HS-27A (cell line): ENCODE measurements at places on chromosomes 5 and 9.

- DNase-seq: no peak
Measured at GRCh38 chr9:98929071-98929470, 14.6 kb upstream of the COL15A1 start.

GRCh38 chr5:87405472-87406155 lies 7.1 kb downstream of the CCNH start:
- DNase-seq: no peak

DNA sequence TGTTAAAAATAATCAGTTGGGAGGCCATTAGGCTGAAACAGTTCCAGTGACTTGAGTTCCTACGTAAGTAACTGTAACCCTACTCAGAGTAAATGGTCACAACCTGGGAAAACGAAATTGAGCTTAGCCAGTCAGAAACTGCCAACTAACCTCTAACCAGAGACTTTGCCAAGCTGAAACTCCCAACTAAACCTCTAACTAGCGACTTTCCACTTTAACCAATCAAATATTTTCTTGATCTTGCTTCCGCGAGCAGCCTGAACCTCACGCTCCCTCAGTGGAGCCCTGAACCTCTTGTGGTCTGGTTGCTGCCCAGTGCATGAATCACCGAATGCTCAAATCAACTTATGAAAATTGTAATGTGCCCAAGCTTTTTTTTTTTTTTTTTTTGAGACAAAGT lies 156.2 kb downstream of the MED10 start:
- no peak for DNase-seq

GRCh38 chr9:132082188-132082587 lies 2.5 kb upstream of the MED27 start:
- DNase-seq: no peak

GRCh38 chr9:38311382-38312270 lies 80.9 kb upstream of the ALDH1B1 start:
- DNase-seq: no peak

- DNase-seq: no peak
Measured at GRCh38 chr5:169697976-169698375, 60.9 kb downstream of the DOCK2 start.

- DNase-seq: no peak
Measured at GRCh38 chr5:94040591-94041148, 299.3 kb upstream of the POU5F2 start.

- no peak for DNase-seq
Measured at GRCh38 chr9:91048749-91049148, 247.1 kb downstream of the SYK start.

DNA sequence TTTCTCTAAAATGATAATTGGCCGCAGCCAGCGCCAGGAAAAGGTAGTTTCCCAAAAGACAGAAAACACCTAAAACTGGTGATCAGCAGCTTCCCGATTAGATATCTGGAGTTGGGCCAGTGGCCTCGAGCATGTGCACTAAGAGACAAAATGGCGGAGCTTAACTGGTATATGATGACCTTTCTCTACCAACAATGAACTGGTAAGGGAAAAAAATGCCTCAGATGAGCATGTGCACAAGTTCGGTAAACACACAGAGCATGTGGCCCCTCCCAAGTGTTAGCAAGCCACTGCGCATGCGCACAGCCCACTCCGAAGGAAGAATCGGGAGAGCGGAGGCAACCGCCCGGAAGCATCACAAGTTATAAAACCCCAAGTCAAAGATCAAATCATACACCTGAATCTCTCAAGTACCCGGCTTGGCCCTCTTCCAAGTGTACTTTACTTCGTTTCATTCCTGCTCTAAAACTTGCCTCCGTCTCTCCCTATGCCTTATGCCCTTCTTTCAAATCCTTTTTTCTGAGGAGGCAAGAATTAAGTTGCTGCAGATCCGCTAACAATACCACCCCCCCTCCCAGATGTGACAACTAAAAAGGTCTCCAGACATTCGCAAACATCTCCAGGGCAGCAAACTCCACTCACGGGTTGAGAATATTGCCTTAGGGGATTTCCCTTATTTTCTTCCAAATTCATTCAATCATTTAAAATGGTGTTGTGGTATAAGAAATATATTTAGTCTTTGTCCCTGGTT lies 15.0 kb upstream of the PTBP3 start:
- DNase-seq: no peak

DNA sequence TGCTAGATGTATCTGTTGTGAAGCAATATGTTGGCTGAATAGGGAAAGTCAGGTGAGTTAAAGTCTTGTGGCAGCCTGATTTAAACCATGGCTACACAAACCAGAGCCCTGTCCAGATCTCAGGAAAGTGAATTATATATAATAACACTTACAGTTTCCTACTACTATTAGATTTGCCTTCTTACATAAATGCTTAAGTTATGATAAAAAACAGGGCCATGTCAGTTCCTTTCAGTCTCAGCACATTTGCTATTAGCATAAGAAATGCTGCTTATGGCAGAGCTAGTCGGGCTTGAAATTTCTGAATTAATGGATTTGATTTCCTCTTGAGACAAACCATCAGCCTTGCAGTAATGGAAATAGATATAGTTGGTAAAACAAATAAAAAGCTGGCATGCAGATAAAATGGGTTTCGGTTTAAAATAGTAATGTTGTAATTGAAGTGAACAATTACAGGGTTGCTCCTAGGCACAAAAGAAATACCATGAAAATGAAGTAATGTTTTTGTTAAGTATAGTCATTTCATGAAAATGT lies 664.2 kb upstream of the ZNF608 start:
- no peak for DNase-seq

- no peak for DNase-seq
Measured at GRCh38 chr9:21933281-21933680, 60.9 kb downstream of the CDKN2A start.

GRCh38 chr9:134150557-134151214 lies 13.7 kb downstream of the RNU6ATAC start:
- no peak for DNase-seq

DNA sequence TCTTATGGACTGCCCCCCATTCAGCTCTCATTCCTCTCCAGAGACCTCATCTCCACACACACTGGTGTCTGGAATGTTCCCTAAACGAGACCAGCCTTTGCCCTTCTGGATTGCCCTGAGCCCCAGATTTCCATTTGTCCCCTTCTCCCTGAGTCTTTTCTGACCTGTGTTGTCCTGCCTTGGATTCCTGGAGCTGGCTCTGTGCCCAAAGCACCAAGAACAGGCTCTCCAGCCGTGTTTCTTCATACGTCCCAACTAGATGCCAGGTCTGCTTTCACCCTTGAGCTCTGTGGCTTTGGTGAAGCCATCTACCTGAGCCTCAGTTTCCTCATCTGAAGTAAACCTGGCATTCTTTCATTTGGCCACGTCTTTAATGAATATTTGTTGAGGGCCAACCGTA lies 6.3 kb downstream of the CCDC180 start:
- DNase-seq: no peak

DNA sequence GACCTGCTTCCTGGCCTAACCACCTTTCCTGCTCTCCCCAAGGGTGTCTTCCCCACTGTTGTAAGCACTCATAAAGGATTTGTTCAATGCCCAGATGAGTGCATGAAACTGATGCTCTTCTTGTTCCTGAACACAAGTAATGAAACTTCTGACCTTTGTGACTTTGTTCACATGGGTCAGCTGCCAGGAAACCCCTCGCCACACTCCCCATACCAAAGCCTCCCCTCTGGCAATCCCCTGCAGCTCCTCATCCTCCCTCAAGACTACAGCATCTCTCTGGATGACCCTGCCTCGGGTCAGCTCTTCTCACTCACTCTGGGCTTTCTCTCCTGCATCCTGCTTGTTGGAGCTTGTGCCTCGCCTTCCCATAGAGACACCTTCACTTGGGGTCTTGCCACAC lies 72.2 kb upstream of the SPTLC1 start:
- no peak for DNase-seq

DNA sequence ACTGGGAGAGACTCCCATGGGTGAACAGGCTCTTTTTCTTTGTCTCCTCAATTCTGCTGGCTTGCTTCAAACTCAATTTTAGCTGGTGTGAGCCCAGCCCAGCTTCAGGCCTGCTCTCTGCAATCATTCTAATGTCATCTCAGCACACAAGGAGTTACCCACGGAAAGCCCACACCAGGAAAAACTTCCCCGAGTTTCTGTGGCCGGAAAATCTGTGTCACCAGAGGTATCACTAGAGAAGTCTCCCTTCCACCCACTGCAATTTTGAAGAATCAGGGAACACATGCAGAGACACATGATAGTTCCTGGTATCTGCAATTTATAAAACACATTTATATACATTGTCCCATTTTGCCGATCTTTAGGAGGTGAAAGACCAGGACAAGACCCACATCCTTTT lies 13.5 kb upstream of the NDFIP1 start:
- no peak for DNase-seq

DNA sequence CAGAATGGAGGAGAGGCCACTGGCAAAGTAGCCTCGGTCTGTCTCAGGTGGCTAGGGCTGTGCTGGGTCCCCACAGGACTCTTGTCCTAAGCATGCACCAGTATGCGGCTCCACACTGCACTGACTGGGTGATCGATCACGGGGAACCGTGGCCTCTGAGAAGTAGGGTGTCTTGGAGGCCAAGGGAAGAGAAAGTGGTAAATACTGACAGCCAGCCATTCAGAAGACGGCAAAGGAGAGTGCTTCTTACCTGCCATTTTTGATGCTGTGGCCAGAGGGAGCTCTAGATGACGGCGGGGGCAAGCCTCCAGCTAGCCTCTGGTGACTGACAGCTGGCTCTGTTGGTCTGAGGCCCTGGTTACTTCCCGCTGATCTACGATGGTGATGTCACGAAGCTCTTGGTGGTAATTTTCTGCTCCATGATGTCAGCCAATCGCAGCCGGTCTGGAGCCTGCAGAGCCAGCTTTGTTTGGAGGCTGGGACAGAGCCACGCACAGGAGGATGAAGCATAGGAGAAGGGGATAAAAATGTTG lies 40.4 kb upstream of the GADD45G start:
- DNase-seq: no peak

DNA sequence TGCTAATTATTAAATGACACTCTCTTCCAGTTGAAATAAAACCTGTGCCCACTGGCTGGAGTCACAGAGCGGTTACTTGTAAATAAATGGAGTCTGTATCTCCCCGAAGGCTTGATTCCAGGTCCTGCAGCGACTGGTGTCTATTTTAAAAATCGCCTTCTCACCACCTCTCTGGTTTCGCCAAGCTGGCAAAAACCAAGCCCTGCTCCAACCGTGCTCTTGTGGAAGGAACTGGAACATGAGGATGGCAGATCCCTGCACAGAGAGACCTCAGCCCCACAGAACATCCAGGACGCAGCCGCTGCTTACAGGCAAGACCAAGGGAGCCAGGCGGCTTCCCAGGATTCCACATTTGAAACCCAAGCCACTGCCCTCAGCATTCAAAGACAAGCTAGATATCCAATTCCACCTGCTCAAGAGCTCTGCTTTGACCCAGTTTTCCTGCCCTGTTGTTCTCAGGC lies 15.0 kb downstream of the SEMA4D start:
- no peak for DNase-seq

GRCh38 chr5:53971551-53971950 lies 338.8 kb downstream of the ARL15 start:
- DNase-seq: no peak

- no peak for DNase-seq
Measured at GRCh38 chr5:7978114-7978513, 109.2 kb downstream of the MTRR start.

DNA sequence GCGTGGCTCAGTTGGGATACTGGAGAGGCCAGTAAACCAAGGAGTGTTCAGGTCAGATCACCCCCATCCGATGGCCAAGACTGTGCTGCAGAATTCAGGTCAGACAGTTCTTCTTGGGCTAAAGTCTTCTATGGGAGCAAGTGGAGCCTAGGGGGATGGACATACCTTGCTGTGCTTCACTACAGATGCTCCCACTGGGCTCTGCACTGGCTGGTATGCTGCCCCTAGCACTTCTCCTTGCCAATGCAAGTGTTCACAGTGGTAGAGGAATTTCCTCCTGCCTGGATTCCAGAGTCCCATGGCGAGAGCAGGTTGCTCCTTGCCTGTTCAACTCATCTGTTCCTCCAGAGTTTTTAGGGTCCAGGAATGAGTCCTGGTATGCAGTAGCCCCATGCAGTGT lies 134.2 kb upstream of the EDIL3 start:
- no peak for DNase-seq

DNA sequence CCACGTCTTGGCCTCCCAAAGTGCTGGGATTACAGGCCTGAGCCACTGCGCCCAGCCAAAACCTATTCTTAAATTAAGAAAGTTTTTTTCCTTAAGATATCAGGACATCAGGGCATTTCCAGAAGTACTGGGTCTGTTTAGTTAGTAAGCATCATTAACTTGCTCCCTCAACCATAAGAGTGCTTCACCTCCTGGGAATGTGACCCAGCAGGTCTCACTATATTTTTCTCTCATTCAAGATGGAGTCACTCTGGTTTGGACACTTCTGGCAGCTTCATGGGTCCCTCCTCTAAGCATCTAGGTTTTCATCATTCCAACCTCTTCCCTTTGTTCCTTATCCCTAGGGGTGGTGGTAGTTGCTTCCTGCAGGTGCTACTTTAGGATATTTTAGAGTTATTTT lies 10.3 kb upstream of the BRD3OS start:
- DNase-seq: no peak

DNA sequence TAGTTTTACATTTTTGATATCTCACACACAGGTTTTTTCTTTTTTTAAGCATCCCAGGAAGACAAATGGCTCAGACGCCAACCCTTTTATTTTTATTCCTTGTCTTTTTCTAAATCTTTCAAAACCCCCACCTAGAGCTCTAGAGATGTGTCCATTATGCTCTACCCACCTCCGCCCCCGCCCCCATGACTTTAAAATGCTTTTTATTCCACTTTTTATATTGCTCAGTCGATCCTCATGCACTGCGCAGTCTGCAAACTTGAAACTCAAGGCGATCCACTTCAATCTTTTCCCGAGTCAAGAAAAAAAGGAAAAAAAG lies 411 bp upstream of the MAT2B start:
- DNase-seq: no peak

DNA sequence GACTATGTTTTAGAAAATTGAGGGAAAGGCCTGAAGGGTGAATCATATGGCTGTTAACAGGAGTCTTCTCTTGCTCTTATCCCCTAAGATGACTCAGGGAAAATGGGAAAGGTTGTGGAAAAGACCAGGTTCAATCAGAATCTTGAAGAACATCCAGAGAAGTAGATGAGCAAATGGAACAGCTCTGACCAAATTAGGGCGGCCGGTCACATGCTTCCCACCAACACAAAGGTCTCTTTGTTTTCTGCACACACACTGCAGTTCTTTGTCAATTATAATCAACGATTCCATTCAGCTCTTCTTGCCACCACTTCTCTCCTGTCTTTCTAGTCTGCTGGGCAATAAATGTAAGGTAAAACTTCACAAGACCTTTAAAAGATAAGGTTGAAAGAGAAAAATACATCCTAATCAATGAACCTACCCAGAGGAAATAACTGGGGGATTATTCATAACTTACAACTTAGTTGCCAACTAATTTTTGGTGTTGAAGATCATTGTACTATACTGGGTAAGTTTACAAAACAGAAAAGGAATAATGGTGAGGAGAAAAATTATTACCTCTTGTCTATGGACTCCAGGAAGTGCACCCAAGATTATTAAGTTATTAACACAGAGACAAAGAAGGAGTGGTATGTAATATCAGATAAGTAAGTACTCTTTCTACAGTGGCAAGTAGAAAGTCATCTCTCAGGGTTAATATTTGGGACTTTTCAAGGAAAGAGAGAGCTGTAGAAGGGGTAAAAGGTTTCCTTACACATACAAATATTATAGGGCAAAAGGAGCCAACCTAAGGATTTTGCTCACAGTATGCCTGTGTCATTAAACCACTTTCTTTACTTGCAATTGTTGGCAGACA lies 441.9 kb upstream of the PIK3R1 start:
- DNase-seq: no peak
